Osteocyte (in vitro differentiated cells): ENCODE measurements at places on chromosomes 6 and 20.

- DNase-seq, result no peak
Observed at GRCh38 chr6:6405031-6405430, 84.6 kb upstream of the F13A1 start.

DNA sequence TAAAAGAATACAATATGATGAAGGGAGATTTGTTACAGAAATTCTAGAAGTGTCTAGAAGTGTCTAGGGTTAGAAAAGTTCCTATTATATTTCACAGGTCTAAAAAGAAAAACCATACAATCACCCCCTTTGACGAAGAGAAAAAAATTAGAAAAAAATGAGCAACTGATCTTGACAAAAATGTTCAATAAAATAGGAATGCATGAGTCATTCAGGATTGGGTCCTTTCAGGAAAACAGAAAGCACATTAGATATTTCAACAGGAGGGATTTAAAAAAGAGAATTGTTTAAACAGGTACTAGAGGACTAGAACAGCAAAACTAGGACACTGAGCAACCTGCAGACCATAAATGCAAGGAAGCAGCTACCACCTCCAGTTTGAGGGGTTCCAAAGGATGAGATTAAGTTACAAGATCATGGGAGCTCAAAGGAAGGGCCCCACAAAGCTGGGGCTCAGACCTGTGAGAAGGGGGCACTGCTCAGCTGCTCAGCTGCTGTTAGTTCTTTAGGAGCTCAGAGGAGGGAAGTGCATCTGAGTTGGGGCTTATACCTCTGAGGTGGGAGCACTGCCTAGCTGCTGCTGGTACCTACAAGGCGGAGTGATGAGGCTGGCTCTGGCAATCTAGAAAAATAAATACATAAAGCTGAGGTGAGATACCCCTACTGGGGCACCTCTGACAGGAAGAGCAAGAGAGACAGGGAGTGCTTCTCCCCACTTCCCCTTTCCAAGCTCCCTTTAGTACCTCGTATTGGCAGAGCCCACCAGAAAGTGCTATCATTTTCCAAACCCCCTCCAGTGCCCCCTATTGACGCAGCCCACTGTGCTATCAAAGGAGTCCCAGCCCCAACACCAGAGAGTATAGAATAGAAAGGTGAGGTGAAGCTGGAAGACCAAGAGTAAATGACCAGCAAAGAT is 27.1 kb upstream of the BEND6 start:
- no peak for DNase-seq

GRCh38 chr6:156866220-156867015 is 89.2 kb downstream of the ARID1B start:
- no peak for DNase-seq

GRCh38 chr6:4397307-4397706 is 261.9 kb upstream of the ECI2 start:
- DNase-seq, result no peak

- DNase-seq, result no peak
Observed at GRCh38 chr6:7218406-7218988, 94.5 kb downstream of the SSR1 start.

DNA sequence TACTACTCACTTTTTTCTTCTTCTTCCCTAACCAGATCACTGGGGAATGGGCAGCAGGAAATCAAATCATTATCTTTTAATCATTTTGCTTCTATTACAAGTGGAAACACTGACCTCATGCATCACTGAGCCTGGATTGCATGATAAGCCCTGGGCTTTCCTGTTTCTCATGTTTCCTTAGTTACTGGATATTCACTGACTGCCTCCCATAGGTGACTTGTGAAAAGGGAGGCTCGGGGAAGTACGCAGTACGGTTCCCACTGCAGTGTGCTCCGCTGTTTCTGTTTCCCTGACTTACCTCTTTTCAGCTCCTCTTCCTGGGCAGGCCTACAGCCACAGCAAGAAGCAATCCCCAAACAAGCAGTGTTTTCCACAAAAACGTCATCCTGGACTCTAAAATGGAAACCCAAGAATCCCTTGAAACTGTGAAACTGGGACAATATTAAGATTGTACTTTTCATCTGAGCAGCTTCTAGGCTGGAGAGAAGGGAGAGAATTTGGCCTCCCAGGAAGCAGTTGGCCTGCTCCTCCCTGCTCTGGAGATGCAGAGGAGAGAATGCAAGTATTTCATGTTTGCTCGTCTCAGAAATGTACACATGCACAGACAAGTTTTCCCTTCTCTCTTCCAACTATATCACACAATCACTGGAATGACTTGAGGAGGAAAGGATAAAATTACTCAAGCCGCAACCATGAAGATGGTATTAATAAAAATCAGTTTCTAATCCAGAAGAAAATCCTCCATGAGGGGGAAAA is 13.1 kb downstream of the BTNL2 start:
- no peak for DNase-seq

DNA sequence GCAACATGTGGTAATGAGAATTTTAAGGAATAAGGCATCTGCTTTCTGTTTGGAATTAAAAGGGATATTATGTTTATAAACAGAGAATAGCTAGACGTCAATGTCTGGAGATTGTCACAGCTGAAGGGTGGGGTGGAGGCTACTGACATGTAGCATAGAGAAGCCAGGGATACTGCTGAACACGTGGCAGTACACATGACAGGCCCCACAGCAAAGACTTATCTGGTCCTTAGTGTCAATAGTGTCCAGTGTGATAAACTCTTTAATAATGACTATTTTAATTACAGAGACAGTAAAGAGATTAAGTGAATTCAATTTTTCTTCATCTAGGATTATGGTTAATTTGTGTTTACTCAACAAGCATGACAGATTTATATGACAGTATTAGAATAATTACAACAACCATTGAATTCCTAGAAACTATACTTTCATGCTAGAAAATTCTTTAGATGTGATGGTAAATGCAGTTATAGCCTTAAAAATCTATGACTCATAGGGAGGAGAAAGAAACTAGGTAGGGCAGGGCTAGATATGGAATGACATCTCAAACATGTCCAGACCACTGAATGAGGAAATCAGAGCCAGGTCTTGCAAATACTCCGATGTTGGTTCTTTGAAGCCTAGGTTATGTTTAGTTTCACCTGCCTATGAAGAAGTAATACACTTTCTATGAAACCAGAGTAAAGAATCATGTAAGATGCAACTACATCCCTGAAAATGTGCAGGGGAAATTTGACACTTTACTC is 399.5 kb downstream of the PHF3 start:
- no peak for DNase-seq

DNA sequence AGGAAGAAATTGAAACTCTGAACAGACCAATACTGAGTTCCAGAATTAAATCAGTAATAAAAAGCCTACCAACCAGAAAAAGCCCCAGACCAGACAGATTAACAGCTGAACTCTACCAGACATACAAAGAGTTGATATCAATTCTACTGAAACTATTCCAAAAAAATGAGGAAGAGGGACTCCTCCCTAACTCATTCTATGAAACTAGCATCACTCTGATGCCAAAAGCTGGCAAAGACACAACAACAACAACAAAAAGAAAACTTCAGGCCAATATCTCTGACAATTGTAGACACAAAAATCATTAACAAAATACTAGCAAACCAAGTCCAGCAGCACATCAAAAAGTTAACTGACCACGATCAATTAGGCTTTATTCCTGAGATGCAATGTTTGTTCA is 246.0 kb upstream of the RUNX2 start:
- DNase-seq, result no peak

DNA sequence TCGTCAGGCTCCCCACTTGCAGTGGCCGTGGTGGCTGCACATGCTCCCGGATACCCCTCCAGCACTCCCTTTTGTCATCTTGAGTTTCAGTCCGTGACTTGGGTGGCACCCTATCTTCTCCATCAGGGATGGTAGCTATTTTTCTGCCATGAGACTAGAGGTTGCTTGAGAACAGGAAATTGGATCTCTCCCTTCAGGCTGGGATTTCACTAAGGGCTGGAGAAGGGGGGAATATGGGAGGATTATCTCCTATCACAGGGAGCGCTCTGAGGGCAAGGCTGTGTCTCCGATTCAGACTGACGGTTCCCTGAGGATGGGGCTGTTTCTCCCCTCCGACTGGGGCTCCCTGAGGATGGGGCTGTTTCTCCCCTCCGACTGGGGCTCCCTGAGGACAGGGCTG is 123.1 kb downstream of the MRPL14 start:
- no peak for DNase-seq

GRCh38 chr20:25042531-25043498 is 15.1 kb downstream of the ACSS1 start:
- DNase-seq, result no peak

- DNase-seq, result no peak
Observed at GRCh38 chr6:87807475-87807874, 105.4 kb upstream of the AKIRIN2 start.

DNA sequence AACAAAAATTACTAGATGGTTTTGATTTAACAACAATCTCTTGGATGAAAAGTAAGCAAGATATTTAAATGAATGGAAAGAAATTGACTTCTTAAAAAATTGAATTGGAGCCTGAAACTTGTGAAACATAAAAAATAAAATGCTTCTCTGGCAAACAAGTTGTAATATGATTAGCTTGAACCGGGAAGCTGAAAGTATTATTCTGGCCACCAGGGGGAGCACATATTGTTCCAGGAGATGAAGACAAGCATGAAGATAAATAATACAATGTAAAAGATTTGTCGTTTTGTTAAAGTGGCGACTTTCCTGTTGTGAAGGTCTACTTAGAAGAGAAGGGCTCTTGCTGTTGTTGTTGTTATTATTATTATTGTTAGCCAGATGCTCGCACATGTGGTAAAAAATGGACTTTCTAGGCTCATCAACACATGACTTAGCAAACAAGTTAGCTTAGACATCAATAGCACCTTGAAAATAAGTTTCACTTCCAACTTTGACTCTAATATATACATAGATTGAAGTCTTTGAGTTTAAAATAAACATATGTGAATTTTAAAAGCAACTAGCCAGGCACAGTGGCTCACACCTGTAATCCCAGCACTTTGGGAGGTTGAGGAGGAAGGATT is 14.2 kb downstream of the PAX1 start:
- DNase-seq, result no peak

- DNase-seq, result no peak
Observed at GRCh38 chr20:61535956-61536355, 283.9 kb downstream of the CDH4 start.

DNA sequence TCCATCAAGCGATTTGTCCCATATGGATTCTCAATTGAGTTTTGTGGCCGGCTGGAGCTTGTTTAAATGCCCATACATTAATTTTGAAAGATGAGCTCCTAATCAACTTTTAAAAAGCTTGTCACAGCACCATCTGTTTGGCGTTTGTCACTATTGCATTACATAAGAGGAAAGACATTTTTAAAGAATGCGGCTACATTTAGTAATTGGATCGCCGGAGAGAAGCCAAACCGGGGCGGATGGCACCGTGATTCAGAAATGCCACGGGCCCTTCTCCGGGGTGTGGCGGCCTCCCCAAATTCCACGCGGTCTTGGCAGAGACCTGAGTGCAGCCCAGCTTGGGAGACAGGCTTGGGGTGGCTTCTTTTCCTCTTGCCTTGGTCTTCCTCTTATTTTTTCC is 67.7 kb upstream of the ZNFX1 start:
- DNase-seq, result no peak

- no peak for DNase-seq
Observed at GRCh38 chr20:29079769-29080690, 2177.4 kb upstream of the DEFB115 start.
